Sigmoid colon (tissue), 7 donors: ENCODE measurements at places on chromosomes 4 and X.

- DNase-seq: no peak
Observed at GRCh38 chr4:105061136-105061696, 85.5 kb upstream of the TET2 start.

DNA sequence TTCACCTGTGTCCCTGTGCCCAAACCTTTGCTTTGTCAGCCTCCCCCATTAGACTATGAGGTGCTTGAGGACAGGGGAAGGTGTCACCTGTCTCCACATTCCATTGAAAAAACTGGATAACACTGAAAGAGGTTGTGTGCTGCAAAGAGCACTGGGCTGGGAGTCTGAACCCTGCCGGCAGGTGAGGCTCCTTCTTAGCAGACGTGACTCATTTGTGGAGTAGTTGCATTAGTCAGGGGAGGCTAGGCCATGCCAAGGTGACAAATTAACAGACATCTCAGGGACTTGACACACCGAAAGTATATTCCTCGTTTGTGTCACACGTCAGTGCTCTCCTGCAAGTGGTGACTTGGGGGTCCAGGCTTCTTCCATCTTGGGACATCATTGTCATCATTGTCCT is 95.9 kb upstream of the STX18 start:
- DNase-seq: no peak

GRCh38 chrX:110218591-110218990 is 99.3 kb downstream of the AMMECR1 start:
- DNase-seq: no peak

DNA sequence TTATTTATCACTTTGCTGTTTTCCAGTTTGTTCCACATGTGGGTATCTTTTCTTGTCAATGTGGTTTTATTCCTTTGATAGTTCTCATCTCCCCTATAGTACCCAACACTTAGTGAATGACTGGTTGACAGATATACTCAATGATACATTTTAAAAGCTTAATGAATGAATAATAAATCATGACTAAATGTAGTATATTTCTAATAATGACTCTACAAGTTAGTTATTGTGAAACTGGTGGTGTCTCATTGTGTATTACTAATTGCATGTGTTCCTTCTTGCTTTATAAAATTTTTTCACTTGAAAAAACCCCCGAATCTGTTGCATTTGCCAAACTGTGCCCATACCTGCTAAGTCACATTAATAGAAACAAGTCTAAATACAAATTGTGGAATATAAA is 95.4 kb downstream of the MBNL3 start:
- DNase-seq: no peak

DNA sequence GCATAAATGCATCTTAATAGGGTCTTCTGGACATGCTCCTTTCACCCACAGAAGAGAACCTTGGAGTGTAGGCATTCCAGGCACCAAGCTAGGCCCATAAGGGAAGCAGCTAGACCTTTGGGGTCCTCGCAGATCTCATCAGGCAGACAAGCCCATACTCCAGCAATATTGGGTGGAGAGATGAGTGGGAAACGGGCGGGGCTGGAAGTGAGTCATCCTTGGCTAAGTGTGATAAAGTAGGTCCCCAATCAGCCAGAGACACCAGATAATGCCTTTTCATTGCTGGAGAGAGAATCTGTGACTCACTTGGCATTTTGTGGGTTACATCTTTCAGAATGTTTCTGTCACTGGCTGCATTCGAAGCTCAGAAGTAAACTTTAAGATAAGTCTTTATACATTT is 133.3 kb upstream of the MBNL3 start:
- DNase-seq: no peak

DNA sequence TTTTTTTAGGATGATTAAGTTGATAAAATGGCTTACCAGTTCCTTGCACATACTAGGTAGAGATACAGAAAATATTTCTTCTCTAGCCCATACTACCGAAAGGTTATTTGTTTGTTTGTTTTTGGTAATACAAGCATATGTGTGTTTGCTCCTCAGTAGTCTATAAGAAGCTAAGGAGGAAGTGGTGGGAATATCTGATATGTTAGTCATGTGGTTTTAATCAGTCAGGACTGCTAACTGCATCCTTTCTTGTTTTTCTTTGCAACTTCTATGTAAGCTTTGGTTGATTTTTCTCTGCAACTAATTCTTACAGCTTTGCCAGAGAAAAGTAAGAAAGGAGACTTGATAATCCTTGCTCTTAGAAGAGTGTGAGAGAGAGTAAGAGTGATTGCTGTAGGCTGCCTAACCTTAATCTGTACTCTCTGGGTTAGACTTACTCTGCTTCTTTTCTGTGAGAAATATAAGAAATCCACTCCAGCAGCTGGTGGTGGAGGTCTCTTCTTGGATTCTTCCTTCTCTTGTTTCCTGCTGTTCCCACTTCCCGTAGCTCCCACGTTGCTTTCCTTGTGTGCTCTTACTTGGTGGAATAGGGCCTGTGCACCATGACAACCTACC is 28.3 kb downstream of the SEPTIN11 start:
- DNase-seq: no peak

DNA sequence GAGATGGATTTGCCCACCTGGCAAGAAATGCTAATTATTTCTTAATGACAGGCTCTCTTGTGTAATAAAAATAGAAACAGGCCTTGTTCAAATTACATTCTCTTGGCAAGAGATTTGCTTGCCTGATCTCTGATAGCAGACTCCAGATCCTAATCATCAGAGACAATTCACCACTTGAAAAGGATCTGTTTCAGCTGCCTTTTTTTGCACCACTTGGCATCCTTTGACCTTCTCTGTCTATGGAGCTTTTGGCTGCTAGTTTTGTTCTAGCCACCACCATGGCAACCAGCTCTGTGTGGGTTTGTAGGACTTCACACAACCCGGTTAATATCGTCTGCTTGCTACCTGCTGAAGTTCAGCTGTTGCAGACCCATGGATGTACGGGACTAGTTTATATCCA is 241.1 kb upstream of the TLL1 start:
- DNase-seq: no peak

- DNase-seq: no peak
Observed at GRCh38 chr4:53804719-53805118, 213.4 kb upstream of the LNX1 start.

GRCh38 chr4:10204401-10205058 is 87.9 kb upstream of the WDR1 start:
- DNase-seq: no peak

- DNase-seq: no peak
Observed at GRCh38 chrX:19640693-19641374, 125.5 kb upstream of the MAP3K15 start.

DNA sequence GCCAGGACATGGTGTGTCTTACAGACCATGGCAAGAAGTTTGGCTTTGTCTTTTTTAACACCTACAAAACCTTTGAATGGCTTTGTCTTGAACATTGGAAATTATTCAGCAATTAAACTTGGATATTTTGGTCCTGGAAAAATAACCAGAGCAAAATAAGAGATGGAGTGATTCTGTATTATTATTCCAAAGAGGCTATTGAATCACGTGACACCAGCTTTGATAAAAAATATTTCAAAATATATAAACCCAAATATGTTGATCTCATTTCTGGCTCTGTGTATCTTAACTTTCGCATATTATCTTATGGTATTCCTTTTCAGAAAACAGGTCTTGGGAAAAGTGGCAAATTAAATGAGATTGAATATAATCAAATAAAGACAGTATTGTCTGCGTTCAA is 32.6 kb upstream of the GIMD1 start:
- DNase-seq: no peak

DNA sequence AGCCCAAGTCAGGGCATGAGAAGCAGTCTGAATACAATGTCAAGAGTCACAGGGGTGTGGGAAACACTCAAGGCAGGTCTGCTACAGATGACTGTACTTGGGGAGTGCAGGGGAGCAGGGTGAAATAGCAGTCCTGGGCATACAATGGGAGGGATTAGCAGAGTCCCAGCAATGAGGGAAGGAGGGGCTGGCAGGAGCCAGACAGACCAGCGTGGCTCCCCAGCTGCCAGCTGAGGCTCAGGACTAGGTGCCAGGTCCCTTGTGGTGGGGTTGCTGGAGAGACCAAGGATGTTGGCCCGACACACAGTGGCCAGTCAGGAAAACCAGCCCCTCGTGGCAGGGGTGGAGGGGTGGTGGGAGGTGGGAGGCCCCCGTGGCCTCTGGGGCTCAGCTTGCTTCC is 86.6 kb downstream of the RTL5 start:
- DNase-seq: no peak

DNA sequence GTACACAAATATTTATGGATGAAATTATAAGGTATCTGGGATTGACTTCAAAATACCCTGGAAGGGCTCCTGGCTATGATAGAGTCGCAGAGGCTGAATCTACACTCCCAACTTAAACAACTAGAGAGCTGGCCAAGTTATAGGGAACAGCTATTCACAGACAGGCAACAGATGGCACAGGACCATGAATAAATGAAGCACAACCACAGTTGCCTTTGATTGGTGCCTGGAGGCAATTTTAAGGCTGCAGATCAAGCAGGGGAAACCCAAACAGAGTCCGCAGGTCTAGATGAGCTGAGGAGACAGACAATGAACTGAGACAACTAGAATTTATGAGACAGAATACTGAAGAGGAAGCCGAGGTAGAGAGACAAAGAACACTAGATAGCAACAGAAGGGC is 155.9 kb downstream of the EVC2 start:
- no peak for DNase-seq

DNA sequence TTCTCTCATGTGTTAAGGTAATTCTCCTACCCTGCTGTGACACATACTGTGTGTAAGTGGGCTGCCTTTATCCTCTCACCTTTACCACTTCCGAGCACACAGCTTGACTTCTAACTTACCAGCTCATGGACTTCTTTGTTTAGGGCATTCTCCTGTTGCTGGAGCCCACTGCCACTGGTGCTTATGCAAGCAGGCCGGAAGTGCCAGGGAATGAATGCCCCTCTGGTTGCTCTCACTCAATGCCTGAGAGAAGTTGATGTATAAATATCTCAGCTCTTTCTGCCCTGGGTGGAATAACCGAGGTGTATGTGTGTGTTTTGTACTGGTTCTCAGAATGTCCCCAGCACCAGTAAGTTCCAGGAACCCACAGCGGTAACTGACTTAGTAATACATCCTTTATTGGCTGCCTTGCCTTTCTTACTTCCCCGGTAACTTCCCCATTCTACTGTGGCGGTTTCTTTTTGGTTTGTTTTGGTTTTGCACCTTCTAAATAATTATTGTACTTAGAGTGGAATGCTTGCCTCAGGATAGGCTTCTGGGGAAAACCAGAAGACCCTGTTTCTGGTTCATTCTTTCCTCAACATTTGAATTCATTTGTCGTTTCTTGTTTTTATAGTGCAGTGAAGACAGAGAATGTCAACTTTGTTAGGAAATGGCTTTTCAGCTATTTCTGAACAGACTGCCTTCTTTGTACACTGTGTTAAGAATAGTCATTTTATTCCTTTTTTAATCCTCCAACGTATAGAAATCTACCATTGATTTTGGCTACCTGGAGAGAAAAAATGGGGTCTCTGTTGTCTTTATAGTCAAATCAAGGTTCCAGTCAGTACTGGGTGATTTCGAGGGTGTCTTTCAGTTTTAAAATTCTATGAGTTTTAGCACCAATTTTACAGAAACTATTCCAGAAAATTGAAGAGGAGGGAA is 45.4 kb downstream of the CXorf58 start:
- no peak for DNase-seq

DNA sequence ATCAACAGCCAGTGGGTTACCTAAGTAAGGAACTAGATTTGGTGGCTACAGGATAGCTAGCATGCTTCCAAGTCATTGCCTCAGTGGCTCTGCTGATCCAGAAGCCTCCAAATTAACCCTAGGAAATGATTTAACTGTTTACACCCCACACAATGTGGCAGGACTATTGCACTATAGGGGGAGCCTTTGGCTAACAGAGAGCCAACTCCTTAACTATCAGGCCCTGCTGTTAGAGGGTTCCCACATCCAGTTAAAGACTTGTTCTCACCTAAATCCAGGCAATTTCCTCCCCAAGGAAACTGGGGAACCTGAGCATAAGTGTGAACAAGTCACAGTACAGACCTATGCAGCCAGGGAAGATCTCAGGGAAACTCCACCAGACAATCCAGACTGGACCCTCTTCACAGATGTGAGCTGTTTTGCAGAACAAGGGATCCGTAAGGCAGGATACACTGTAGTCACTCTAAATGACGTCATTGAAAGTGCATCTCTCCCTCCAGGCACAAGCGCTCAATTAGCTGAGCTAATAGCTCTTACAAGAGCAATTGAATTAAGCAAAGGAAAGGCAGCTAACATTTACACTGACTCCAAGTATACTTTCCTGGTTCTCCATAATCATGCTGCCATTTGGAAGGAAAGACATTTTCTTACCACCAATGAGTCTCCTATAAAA is 185.3 kb upstream of the SPOCK3 start:
- DNase-seq: no peak

GRCh38 chr4:168734703-168735678 is 238.1 kb downstream of the PALLD start:
- no peak for DNase-seq

DNA sequence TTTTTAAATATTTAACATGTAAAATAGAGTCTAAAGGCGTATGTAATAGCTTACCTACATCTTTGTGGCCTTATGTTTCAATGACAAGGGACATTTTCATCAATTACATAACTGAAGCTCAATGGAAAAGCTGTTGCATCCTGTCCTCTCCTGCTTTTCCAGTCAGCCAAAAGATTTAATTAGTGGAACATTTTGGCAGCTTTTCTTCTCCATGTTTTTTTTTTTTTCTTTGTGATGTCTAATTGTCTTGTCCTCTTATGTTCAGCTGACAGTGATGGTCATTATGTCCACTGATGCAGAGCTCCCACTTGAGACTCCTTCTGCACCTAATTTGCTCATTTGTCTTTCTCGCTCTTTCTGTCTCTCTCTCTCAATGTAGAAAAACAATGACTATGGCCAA is 422.2 kb downstream of the GABRG1 start:
- no peak for DNase-seq

DNA sequence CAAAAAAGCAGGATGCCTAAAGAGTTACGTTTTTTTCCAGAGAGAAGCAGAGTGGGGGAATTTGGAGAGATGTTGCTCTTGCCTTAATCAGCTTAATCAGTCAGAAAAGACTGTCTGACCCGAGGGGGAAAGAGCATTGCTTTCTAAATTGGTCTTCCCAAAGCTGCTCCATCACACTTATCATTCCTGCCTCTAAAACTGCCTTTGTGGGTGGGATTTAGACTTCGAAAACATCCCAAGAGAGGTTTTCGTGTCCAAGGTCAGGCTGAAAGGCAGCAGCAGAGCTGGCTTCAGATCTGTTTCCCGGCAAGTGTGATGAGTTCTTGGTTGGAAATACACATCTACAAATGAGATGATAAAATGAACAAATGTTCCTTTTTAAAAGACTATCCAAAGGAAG is 155.2 kb downstream of the SH2D1A start:
- DNase-seq: no peak

- no peak for DNase-seq
Observed at GRCh38 chrX:74343343-74344279, 39.6 kb downstream of the ZCCHC13 start.
